ENCODE measurements at places on chromosomes 4 and X.

- DNase-seq = no peak
Observed at GRCh38 chrX:31845003-31845402, 773.2 kb upstream of the FTHL17 start.

- DNase-seq = no peak
Observed at GRCh38 chrX:129652565-129653169, 2.1 kb downstream of the APLN start.

DNA sequence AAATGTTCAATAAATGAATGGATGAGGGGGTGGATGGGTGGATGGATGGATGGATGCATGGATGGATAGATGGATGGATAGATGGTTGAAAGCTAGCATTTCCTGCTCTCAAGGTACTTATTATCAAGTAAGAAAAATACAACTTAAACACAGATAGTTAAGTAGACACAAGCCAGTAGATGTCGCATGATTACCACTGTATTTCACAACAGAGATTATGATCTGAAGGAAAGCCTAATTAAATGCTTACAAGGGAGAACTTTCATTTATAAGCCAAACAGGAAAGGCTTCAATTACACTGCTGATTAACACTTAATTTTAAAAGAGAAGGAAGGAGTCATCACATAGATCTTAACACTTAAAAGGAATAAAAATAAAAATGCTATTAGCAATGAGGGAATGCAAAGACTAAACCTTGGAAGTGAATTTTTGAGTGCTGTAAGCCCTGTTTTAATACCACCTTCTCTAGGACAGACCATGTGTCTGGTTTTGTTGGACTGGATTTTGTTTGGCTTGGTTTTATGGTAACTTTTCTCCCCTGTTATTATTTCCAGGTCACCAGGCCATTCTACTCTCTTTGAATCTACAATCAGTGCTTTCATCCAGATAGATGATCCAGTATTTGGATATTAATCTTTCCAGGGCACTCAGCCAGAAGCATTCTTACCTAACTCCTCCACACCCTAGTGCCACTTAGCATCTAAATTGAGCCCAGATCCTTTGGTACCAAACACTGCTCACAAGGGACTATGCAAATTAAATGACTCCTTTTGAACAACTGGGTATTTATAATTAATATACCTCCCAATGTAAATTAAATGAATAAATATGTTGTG lies 75.5 kb upstream of the SLC39A8 start:
- DNase-seq = no peak

- DNase-seq = no peak
Observed at GRCh38 chrX:86023811-86024210, 23.5 kb downstream of the CHM start.

- DNase-seq = no peak
Observed at GRCh38 chr4:184503869-184504300, 29.5 kb upstream of the IRF2 start.

- DNase-seq = no peak
Observed at GRCh38 chr4:15893962-15894361, 44.6 kb downstream of the FGFBP1 start.

- DNase-seq = no peak
Observed at GRCh38 chr4:8343262-8343966, 73.9 kb downstream of the HTRA3 start.

DNA sequence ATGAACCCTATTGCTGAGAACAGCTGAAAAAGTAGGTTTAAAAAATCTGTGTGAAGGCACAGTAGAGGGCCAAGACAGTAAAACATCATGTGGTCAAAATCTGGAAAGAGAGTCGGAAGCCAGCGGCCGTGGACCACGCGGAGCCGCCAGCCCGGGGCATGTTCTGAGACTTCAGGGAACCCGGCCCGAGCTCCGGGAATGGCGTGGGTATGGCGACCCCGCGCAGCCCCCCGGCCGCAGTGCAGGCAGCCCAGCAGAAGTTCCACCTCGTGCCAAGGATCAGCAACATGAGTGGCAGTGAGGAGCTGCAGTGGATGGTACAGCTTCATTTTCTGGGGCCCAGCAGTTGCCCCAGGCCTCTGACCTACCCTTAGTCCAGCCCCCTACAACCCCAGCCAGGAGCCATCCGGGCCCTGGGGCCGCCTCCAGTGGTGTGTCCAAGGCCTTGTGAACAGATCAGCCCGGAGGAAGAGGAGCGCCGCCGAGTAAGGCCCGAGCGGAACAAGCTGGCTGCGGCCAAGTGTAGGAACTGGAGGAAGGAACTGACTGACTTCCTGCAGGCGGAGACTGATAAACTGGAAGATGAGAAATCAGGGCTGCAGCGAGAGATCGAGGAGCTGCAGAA lies 94.2 kb downstream of the LARP1B start:
- DNase-seq = no peak

DNA sequence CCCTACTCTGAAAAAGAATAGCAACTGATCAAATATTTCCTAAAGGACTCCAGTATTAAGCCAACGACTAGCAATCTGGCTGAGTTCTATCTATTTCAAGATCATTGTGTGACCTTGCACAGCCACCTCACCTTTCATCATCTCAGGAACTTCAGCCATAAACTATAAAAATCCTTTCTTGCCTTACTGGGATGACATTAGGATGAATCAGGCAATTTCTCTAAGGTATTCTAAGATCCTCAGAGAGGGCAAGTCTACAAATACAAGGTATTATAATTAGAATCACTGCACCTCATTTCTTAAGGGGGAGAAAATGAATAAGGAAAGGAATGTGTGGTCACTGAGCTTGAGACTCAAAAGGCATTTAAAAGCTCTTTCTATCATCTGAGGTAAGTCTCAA lies 152.6 kb downstream of the GRIA3 start:
- DNase-seq = no peak

GRCh38 chrX:131588995-131589394 lies 45.1 kb downstream of the OR13H1 start:
- DNase-seq = no peak

DNA sequence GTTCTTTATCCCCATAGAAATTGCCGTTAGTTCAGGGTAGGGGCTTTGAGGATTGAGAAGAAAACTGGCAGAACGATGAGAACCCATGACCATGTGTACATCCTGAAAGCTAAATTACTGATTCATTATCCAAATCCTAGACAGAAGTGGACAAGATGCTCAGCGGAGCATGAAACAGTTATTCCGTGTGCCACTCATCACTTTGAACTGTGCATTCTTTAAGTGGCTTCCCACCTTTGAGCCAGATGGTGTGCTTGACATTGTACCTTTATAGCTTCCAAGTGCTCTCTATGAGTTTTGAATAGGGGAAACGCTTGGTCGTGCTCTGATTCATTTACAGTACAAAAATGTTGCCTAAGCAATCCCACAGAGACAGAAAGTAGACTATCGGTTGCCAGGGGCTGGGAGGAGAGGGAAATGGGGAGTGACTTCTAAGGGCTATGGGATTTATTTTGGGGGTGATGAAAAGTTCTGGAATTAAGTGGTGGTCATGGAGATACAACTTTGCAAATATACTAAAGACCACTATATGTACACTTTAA lies 100.0 kb downstream of the DOCK11 start:
- DNase-seq = no peak

GRCh38 chr4:76166480-76166879 lies 18.3 kb upstream of the NUP54 start:
- DNase-seq = no peak

- DNase-seq = no peak
Observed at GRCh38 chr4:139853309-139853708, 187.7 kb downstream of the MGST2 start.

DNA sequence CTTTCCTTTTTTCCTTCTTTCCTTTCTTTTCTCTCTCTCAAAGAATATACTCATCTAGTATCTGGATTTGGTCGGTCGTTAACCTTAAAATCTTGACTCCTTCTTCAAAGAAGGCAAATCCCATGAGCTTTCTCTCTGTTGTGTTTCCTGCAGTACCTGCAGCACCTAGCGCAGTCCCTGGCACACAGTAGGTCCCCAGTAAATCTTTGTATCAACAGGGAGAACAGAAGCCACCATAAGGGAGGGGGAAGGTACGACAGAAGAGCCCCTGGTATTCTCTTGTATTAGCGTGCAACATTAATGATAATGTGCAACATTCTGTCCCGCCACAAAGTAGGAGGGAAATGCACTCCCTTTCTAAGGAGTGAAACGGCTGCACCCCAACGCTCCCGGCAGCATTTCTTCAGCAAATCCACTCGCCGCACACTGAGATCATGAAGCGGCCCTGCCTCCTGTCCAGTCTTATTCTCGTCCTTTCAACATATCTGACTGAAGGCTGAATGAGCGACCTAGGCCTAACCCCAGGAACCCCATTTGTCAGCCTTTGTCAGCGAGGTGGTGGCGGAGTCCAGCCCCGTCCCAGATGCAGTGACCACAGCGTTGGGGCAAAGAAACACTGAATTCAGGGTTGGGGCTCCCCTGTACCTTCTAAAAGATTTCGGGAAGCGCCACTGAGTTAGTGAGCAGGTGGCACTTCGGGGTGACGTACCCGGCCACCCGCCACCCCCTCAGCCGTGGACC lies 133.7 kb downstream of the AMELX start:
- DNase-seq = no peak

DNA sequence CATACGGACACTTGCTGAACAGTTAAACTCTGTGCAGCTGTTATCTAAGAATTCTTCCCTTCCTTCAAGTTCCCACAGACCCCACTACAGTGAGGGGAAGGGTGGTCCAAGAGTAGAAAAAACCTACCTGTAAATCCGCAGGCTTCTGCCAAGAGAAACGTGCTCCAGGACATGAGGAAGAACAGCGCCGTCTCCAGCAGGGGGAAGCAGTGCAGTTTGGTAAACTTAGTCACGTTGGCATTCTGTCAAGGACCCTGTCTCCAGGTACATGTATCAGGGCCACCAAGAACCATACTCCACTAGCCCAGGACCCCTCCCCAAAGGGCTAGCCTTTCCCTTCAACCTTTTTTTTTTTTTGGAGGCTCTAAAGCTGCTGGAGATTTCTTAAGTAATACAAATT lies 79.9 kb downstream of the CHST7 start:
- DNase-seq = no peak

Measured in NCI-H2081 treated with DMSO at 0.1 percent for 48 hours (cell line).